NCI-H2029 treated with DMSO at 0.1 percent for 48 hours (cell line): ENCODE measurements at places on chromosomes 1 and 21.

GRCh38 chr1:190579552-190580193, 102.0 kb upstream of the BRINP3 start:
- no peak for DNase-seq

GRCh38 chr1:90809093-90809492, 92.0 kb upstream of the BARHL2 start:
- DNase-seq, result no peak

DNA sequence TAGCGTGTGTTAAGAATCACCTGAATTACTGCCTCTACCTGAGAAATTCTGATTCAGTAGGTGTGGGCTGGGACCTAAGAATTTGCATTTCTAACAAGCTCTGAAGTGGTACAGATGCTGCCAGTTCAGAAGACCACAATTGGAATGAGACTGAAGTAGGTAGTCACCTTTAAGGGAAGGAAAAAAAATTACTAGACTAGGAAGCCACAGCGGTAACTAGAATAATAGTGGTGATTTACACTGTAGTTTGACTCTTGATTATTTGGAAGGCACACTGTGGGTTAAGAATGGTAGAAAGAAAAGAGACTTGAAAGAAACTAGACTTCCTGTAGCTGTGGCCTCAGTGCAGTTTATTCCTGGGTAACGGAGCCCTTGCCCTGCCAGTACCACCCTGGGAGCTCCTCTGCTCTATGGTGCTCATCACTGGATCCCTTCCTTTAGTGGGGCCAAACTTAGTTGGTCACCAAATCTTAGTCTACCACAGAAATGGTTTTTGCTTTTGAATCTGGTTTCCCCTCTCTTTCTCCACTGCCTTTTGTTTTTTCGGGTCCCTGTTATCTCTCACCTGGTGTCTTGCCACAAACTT, 43.6 kb downstream of the ARID1A start:
- DNase-seq, result no peak

DNA sequence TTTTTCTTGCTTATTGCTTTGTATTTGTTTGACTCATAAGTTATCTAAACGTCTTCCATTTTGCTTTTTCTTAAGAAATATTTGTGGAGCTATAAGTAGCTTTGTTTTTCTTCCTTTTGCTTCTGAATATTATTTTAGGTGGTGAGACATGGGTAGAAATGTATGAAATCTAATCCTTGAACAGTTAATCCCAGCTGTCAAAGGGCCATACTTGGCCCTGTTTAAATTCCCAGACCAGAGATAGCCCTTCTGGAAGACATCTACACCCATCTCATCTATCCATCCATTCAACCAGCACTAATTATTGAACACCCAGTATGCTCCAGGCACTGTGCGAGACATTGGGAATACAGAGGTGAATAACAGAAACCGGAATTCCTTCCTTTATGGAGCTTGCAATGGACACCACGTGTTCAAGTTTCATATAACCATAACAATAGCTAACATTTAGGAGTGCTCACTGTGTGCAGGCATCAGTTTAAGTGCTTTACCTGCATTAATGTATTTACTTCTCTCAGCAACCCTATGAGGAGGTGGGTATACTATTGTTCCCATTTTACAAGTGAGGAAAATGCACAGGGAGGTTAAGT, 8.7 kb downstream of the TACSTD2 start:
- DNase-seq, result no peak

DNA sequence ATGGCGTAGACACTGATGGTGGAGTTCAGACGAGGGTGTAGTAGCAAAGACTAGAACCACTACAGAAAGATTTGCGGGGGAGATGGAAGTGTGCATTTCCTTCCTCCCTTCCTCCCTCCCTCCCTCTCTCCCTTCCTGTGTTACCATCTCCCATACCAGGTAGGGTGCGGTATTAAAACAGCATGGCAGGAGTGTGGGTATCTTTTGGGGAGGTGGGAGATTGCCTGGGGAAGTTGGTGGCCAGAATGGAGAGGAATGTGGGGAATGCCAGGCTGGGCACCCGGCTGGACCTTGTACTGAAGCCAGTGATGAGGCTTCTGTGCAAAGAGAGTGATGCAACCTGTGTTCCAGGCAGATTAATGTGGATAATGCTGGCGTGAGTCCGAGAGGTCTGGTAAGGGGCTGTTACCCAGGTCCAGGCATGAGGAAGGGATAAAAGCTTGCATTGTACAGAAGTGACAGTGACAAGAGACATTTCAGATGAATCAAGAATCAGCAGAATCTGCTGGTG, 30.3 kb upstream of the PPP2R5A start:
- DNase-seq, result no peak

DNA sequence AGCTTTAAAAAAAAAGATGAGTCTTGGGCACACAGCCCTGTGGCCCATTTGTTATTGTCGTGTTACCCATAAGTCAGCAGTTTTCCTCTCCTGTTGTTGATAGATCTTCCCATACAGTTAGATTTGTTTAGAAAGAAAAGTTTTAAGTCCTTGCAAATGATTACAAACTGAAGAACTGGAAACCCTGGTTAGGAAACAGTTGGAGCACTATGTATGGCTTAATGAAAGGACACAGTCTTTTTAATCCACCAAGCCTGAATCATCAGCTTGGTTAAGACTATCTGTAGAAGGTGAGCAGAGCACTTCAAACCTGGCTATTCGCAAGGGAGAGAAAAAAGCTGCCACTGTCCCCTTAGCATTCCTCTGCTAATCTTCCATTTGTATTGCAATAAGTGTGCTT, 241.0 kb downstream of the DISC1 start:
- DNase-seq, result no peak

DNA sequence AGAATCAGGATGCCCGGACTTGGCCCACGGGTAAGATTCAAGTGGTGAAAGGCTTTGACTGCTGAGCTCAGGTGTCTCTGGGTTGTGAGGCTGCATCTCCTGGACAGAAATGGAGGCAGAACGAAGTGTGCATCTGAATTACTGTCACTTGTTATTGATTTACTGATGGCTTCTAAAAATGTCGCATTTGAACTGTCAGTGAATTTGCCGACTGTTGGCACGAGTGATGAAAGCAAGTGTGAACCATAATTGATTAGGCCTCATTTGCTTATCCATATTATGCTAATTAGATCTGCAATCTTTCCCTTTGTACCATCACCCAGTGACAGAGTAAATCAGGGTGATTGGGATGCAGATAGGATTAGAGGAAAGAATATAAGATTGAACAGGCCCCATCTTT, 252.4 kb downstream of the NUF2 start:
- no peak for DNase-seq

DNA sequence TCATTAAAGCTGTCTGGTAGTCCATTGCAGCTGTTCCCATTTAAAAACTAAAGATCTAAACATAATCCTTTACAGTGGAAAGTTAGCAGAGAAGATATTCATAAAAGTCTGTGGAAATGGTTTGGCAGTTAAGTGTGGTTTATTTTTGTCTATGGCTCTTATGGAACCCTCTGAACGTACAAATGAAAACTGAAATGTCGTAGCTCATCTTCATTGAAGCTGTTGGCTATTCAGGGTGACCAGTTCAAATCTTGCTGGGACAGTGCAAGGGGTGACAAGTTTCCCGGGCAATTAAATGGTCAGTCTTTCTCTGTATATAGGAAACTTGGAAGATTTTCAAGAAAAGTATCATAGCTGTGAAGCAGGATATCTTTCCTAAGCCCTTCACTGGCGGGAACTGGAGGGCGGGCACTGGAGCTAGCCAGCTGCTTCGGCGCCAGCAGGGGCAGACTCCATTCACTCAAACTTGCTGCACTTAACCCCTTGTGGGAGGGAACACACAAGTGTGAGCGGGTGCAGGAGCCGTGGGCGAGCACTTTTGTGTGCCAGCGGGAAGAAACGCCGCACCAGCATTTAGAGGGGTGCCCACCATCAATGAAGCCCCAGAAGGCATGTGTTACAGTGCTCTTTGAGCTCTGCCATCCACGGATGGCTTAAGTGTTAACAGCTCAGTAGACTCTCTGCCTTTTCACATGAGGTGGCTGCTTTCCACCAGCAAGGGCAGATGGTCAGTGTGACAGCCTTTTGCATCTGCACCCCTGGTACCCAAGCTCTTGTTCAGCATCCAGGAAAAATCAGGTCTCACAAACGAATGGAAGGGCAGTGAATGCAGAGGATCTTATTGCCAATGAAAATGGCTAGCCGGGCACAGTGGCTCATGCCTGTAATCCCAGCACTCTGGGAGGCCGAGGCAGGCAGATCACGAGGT, 232.1 kb upstream of the KAZN start:
- no peak for DNase-seq

DNA sequence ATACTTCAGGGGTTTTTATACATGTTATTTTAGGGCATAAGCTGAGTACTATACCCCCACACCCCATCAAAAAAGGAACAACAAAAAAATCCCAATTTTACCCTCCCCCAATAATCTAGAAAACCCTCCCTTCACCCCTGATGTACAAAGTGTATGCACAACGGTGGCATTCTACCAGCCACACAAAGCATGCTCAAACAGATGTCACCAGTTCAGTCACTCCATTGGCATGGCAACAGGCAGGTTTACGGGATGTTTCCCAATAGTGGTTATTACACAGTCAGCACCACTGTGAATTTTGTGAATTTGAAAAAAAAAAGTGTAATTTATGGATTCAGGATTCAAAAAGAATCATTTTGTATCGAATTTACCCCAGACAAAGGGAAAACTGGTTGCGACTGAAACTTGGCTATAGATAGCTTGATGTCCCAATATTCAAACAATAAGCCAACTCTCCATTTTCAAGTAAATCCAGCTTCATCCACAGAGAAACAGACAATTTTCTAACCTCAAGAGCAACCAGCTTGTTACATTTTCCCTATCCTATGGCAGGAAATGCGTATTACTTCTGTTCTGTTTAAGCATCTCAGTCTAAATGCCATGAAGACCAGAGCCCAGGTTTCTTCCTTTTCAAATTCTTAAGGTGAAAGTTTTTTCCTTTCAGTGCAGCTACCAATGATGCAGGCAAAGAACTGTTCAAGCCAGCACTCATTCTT, 34.0 kb upstream of the SLC45A3 start:
- DNase-seq, result no peak

- DNase-seq, result no peak
These were observed 4.1 kb downstream of the ZNF362 start for GRCh38 chr1:33260439-33260838.

DNA sequence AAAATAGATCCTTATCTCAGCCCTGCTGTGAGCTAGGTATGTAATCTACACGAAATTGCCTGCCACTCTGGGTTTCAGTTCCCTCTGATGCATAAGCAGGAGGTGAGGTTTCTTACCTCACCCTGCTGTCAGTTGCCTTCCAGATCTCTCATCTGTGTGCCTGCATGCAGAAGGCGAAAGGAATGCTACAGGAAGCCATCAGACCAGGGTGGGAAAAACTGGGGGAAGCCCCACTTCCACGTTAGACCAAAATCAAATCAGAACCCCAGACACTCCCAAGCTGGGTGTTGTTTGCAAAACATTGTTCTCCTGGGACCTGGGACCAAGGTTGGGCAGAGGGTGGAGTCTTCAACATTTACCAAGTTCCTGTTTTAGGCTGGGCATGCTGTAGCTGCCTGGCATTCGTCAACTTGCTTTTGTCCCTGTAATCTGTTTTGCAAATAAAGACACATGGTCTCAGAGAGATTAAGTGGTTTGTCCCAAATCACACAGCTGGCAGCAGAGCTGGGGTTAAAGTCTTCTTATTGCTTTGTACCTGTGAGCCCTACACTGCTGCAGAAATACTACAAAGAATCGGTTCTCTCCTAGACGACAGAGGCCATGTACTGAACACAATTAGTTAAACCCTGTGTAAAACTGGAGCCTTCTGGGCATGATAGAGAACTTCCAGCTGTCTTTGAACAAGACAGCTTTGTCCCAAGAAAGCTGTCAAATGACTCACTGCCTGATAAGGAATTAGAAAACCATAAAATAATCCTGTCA, 389.7 kb upstream of the RUNX1 start:
- DNase-seq, result no peak

DNA sequence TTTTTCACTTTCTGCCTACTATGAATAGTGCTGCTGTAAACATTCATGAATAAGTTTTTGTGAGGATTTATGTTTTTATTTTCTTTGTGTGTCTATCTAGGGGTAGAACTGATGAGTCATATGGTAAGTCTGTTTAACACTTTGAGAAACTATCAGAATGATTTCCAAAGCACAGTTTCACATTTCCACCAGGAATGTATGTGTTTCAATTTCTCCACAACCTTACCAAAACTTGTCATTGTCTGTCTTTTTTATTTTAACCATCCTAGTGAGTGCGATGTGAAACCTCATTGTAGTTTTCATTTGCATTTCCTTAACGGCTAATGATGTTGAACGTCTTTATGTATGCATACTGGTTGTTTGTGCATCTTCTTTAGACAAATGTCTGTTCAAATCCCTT, 23.5 kb downstream of the RNASEL start:
- DNase-seq, result no peak

DNA sequence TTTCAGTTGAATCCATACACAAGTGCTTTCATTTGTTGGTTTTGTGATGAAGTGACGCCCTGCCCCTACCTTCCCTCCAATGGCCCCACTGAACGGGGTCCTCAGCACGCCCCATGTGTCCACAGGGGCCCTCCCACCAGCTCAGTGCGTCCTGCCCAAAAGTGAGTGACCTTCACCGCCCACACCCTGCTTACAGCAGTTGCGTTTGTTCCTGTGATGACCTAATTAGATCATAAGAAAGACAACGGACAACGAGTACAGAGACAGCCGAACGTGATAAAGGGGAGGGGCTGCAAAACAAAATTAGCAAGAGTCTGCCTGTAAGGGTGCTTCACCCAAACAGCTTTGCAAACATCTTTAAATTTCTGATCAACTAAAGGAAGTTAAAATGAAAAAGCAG, 38.2 kb upstream of the RIPK4 start:
- DNase-seq, result no peak

DNA sequence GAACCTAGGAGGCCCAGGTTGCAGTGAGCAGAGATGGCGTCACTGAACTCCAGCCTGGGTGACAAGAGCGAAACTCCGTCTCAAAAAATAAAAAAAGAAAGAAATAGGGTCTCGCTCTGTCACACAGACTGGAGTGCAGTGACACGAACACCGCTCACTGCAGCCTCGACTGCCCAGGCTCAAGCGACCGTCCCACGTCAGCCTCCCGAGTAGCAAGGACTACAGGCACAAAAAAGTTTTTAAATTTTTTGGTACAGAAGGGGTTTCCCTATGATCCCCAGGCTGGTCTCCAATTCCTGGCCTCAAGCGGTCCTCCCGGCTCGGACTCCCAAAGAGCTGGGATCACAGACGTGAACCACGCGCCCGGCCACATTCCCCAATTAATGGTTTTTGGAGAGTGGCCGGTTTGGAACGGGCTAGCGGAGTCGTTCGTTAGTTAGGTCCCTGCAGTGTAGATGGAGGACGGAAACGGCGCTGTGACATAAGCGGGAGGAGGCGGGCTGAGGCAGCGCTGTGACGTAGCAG, 611 bp upstream of the GUK1 start:
- no peak for DNase-seq

GRCh38 chr1:20654104-20654690, 7.0 kb downstream of the DDOST start:
- no peak for DNase-seq
